Activated naive CD4-positive, alpha-beta T cell treated with anti-CD3 and anti-CD28 coated beads, Interleukin-2, amount 50 U/mL, for 72 hours (primary cell): ENCODE measurements at places on chromosomes 4 and X. TPM values are rescaled to one million over a fixed set of nuclear protein-coding genes. Genes with fewer than 3 reads are reported as not detected.

HS6ST2 gene
- total RNA-seq = 0.16 TPM

CENPE gene
- total RNA-seq = 49.6 TPM

ARMCX4 gene
- total RNA-seq = 7.6 TPM

SMARCAD1 gene
- 22.2 TPM for total RNA-seq

LGI2 gene
- not detected for total RNA-seq

TDO2 gene
- total RNA-seq = not detected

AADAT gene
- not detected for total RNA-seq

CXCL8 gene
- not detected for total RNA-seq

DNA sequence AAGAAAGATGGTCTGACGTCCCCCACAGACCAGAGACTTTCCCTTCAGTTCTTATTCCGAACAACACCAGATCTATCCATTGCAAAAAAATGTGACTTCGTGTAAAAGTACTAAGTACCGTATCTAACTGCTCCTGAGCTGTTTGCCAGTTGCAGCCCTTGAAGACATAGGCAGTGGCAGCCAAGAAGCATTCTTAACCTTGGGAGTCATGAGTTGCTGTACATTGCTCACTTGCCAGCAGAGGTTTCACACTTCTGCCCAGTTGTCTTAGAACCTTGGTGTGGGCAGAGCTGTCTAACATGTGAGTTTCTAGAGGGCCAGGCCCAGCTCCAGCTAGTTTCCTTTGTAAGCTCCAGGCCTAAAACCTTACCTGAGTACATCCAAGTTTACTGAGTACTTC, 10.5 kb upstream of the CHRDL1 start:
- DNase-seq = no peak

DNA sequence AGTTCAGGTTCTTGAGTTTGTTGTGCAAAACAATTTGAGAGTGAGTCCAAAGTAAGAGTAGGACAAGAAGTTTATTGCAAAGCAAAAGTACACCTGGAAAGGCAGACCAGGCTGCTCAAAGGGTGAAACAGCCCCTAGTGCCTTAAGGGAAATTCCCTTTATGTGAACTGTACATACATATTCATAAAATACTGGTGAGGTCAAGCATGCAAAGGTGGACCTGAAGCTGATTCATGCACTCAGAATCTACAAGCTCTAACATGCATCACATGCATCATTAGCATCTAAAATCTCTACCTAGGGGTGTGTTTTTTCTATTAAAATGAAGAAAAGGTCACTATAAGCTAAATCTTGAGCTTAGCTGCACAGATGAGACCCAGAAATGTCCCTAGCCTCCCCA, 266.9 kb downstream of the SPATA18 start:
- DNase-seq = no peak

GRCh38 chr4:120841580-120841979, 80.9 kb downstream of the PRDM5 start:
- DNase-seq = no peak

- DNase-seq = no peak
Observed at GRCh38 chr4:158588285-158588684, 66.6 kb downstream of the RXFP1 start.

DNA sequence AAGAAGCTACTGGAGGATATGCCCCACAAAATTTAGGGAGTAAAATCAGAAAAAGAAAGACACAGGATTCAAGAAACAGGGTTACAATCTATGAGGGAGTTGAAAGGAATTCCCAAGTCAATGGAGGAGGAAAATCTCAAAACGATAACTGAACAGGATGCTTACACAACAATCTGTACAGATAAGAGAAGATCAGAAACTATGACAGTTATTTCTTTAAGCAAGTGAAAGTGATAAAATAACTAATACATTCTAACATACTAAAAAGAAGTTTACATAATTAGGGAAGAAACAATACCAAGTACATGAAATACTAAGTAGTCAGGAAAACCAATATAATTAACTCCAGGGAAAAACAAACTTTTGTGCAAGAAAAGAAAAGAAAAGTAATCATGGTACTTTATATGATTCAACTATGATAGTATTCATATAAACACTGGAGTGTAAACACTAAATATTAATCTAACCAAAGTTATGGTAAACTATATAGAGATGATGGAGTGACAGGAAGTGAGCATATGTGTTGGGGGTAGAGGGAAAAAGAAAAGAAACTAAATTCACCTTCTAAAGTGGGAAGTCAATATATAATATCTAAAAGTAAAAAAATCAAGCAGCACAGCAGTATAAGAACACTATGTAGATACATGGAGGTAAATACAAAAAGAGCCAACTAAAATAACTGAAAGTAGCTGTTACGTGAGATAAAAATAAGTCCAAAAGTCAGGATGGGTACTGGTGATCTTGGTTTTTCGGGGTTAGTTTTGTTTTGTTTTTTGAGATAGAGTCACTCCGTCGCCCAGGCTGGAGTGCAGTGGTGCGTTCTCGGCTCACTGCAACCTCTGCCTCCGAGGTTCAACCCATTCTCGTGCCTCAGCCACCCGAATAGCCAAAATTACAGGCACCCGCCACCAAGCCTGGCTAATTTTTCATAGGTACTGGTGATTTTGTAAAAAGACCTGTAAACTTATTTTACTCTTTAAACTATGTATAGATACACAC, 99.3 kb downstream of the TEX11 start:
- no peak for DNase-seq

GRCh38 chr4:98484031-98484430, 174.4 kb downstream of the TSPAN5 start:
- DNase-seq = no peak

DNA sequence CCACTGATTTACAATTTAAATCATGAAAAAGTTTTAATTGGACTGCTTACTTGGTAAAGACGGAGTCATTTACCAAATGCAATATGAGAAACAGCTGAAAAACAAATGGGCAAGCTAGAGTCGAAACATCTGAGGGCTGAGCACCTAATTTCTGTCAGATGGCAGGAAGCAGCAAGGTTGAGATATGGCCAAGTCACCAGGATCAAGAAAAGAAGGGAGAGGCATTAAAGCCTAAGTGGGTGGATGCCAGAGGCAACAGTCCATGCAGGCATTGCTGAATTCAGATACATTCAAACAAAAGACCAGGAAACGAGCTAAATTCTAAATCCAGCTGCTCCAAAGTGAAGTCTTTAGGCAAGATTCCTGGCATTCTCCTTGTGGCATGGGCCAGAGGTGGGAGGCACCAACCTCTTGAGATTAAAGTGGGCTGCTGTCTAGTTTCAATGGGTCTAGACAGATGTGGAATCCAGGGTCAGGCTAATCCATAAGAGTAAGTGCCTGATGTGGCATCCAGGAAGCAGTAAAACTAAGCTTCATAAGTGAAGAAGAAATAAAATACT, 8.0 kb upstream of the ARSJ start:
- DNase-seq = no peak

GRCh38 chr4:186820391-186820891, 96.8 kb upstream of the FAT1 start:
- no peak for DNase-seq

- peak; percentile 18 for DNase-seq
Observed at GRCh38 chr4:184421533-184422155, 52.7 kb downstream of the IRF2 start.

DNA sequence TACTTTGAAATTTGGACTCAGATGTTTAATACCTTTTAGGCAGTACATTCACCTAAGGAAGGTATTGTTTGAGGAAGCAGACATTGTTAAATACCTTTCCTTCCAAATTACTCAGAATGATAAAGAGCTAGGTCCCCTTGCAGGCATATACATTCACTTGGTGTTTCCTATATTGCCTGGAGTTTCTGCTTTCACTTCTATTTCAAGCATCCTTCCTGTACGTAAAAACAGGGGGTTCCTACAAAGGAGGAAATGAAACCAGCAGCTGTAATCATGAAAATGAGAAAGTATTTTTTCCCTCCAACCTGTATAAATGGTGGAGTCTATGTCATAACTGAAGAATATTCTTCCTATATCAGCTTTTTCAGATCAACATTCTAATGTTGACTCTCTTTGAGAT, 90.4 kb upstream of the RASGEF1B start:
- no peak for DNase-seq

DNA sequence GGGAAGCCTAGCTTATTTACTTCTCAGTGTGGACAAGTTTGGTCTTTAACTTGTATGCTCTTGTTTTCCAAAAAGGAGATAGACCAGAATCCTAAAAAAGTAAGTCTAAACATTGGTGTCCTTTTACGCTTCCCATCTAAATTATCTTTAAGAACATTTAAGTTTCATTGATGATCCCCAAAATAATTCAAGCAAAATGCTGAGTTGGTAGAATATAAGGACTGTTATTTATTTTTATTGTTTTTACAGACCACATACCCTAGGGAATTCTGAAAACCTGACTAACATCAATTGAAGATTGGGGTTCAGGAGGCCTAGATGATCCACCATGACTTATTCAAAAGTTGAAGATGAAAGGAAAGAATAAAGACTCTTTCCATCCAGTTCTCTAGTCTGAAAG, 653.0 kb downstream of the CCSER1 start:
- no peak for DNase-seq

DNA sequence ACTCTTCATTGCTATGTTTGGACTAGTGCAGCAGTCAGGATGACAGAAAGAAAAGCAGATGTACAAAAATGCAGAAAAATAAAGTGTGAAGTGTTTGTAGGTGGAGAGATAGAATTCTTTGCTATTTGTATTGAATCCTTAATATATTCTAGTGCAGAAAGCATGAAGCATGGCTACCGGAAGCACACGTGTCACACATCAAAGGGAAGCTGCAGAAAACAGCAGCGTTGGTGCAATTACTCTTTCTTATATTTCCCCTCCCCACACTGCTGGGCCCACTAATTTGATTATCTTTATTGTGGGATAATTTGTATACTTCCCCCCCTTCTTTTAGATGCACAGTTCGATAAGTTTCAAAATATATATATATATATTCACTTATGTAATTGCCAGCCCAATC, 35.9 kb upstream of the TAPT1 start:
- DNase-seq = no peak

- DNase-seq = no peak
Observed at GRCh38 chr4:109562457-109563239, 2.6 kb downstream of the MCUB start.

GRCh38 chr4:133424605-133425004, 275.5 kb downstream of the PCDH10 start:
- no peak for DNase-seq

DNA sequence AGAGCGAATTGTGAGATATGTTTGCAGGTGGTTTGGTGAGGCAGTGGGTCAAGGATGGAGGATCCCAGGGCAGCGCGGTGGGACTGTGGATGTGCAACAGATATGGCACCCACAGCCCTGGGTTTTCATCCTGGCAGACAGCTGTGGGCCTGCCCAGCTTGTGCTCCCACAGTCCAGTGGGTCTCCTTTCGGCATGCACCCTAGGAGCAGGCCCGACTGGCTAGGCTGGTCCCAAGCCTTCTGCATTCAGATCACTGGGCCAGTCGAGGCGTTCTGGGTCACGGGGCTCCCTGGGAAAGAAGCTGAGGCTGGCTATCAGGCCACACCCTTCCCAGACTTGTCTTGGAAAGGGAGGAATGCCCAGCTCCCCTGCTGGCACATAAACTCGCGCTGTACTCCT, 2289.6 kb downstream of the ARAP2 start:
- DNase-seq = no peak
